ENCODE measurements at places on chromosomes 2 and 18.
A peak's percentile ranks its signal among the peaks of the same experiment; 100 is the strongest.

GRCh38 chr2:105674859-105675541, 69.7 kb upstream of the NCK2 start:
- DNase-seq: no peak

GRCh38 chr2:237539681-237540080, 26.7 kb upstream of the PRLH start:
- DNase-seq: no peak

GRCh38 chr2:206890179-206890578, 49.1 kb upstream of the CPO start:
- no peak for DNase-seq

DNA sequence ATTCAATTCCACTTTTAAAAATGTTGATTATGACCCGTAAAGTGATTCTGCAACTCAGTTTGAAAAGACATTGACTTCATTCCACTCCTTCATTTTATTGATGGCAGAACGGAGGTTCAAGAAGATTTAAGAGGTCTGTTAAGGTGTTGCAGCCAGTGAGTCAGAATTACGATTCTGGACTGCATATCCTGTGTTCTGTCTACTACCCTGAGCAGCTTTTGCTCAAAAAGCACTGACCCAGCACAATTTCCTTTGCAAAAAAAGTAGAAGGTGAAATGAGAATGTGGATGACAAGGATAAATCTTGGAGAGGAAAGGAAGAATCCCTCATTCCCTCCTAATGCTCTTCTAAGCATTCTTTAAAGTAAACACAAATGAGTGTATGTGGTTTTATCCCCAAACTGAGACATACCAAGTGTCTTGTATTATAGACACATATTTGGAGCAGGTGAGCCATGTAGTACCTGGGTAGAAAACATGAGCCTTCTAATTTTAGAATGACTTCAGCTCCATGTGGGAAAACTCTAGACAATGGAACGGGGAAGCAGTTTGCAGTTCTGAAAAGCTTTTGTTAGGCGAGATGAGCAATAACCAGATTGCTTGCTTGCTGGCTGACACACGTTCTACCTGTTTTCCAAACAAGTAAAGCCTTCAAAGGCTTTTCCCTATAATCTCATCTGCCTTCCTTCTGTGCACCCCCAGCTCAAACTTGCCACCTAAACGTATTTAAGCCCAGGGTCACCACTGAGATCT, 44.7 kb downstream of the TGFA start:
- no peak for DNase-seq

DNA sequence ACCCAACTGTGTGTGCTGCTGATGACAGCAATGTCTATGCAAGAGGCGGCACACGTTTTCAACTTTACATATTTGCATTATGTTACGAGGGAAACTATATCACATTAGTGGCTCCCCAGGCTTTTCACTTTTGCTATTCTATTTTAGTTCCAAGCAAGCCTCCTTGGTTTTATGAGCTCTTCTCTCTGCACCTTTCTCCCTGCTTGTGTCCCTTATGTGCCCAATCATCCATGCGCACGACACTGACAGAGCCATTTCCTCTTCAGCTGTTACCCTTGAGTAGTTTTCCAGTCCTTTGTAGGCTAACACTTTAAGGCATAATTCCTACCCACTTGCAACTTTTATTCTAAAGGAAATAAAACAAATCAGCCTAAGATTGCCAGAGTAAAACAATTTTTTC, 154.3 kb downstream of the TCF4 start:
- DNase-seq: no peak

DNA sequence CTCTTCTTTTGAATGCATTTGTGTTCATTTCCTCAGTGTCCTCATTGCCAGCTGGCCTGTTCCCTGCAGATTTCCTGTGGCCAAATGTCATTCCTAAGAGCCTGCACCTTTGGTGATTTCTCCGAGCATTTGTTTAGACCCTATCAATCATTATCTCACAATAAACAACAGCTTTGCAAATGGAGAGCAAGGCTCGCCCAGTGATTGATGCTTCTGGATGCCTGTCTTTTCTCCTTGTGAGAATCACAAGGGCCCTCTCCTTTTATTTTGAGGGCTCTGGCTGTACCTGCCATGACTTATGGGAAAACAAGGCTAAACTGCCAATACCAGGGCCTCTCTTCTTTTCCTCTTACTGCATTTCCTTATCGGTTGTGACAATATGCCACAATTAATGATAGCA, 1454.4 kb upstream of the CELF4 start:
- peak; percentile 56 for DNase-seq

DNA sequence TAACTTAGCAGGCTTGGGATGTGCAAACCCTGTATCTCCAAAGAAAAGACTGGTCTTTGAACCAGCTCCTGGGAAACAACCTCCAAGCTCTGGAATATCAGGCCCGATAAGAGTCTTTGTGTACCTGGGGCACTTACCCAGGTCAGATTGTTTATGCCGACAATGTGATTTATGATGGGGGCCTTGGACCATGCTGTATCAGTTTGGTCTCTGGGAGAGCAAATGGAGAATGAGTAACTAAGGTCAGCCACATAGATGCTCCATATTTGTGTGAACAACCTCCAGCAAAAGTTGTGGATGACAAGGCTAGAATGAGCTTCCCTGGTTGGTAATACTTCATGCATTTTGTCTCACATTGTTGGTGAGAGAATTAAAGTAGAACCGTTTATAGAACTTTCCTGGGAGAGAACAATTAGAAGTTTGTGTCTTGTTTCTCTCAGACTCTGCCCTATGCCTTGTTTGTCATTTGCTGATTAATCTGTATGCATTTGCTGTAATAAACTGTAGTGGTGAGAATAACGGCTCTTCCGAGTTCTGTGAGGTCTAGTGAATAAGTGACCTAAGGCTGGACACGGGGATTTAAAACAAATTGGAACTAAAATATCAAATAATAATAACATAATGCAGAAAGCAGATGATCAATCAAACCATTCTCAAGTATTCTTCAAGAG, 259.1 kb downstream of the XIRP2 start:
- DNase-seq: no peak

DNA sequence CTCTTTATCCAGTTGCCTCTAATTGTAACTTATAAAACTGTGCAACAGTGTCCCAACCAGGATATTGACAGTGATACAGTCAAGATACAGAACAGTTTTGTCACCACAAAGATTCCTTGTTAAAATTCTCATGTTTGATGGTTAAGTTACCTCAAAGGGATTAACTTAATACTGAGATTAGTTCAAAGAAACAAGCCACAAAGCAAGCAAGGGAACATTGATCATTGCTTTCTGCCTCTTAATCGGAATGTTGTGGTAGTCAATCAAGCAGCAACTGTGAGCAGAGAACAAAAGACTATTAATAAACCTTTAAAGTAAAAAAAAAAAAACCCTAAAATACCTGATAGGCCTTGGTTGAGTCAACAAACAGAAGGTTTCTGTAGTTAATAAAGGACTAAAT, 352.3 kb downstream of the PARD3B start:
- DNase-seq: no peak

DNA sequence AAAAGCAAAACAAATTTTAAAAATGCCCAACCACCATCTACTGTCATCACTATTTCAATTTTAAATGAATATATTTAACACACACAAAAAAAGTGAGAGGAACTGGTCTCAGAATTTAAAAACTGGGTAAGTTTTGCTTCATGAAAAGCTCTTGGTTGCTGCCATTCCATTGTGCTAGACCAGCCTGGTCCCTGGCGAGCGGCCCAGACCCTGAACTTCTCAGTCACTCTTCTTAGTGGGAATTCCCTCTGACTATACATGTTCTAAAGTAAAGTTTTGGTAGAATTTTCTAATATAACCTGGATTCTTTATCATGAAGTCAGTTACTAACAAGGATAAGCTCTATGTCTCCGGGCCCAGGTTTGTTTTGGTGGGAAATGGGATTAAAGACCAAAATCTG, 34.8 kb upstream of the TMEM177 start:
- no peak for DNase-seq

GRCh38 chr2:174495365-174496012, 8.7 kb upstream of the GPR155 start:
- DNase-seq: no peak

DNA sequence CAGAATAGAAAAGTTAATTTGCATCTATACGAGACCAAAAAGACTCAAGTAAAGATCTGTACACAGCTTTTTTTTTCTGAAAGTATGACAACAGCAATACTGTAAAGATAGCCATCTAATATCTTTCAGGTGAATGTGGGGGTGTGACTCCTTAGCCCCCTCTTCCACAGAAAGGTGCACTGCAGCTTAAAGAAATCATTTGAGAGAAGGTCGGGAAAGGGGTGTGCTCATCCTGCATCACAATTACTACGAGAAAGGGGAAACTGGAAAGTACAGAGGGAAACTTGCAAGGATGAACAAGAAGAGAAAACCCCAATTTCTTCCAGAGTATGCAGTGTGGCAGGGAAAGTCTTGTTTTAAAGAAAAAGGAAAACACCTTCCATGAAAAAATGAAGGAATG, 255.6 kb downstream of the CCDC178 start:
- no peak for DNase-seq

- no peak for DNase-seq
Measured at GRCh38 chr2:174076975-174077374, 111.8 kb upstream of the SP3 start.

DNA sequence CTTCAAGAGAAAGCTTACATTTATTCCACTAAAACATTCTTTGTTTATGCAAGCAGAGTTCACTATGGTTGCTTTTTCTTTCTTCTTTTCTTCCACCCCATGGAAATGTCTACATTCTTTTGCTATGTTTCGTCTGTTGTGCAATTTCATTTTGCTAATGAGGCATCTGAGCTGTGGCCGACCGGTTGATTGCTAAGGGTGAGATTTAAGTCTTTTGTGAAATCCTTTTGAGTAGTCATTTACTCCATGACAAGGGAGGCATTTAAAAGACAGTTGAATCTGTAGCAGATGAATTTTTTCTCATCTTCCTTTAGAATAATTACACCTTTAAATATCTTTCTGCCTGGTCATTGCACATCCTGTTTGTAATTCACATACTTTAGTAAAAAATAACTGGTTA, 324.1 kb upstream of the THUMPD2 start:
- DNase-seq: no peak

DNA sequence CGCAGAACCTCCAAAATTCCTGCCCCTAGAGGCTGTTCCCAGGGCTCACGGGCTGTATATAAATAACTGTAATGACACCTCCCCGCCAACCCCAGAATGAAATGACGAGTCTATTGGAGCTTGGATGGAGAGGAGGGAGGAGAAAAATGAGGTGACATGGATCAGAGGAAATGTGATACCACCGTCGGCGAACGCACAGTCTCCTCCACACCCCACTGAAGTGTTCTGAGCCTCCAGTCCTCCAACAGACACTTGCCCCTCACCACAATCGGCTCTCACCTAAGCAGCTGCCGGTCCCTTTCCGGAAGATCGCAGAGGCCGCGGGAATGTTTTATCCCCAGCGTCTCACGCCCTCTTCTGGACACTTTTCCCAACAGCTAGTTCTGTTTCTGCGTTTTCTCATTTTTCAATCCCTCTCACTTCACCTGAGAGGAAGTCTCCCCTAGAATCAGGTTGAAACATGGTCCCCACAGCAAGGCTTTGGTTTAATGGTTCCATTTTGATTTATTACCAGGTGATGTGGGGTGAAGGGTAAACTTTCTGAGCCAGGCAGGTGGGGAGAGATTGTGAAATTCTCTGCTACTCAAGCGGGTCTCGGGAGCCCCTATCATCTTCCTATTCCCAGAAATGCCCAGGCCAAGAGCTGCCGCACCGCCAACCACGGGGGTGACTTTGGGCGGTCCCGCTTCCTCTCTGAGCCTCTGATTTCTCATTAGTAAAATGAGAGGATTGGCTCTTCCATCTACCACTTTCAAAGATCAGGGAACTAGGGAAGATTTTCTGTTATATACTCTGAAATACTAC, 9.1 kb upstream of the MYO5B start:
- peak; percentile 83 for DNase-seq

GRCh38 chr2:216770050-216770449, 74.7 kb upstream of the IGFBP5 start:
- DNase-seq: no peak

DNA sequence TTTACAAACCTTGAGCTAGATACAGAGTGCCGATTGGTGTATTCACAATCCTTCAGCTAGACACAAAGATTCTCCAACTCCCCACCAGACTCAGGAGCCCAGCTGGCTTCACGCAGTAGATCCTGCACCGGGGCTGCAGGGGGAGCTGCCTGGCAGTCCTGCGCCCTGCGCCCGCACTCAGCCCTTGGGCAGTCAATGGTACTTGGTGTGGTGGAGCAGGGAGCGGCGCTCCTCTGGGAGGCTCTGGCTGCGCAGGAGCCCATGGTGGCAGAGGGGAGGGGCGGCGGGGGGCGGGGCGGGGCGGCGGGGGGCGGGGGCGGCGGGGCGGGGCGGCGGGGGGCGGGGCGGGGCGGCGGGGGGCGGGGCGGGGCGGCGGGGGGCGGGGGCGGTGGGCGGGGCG, 923.4 kb downstream of the SOCS6 start:
- DNase-seq: no peak

GRCh38 chr2:85702800-85703199, 8.6 kb downstream of the GNLY start:
- no peak for DNase-seq

DNA sequence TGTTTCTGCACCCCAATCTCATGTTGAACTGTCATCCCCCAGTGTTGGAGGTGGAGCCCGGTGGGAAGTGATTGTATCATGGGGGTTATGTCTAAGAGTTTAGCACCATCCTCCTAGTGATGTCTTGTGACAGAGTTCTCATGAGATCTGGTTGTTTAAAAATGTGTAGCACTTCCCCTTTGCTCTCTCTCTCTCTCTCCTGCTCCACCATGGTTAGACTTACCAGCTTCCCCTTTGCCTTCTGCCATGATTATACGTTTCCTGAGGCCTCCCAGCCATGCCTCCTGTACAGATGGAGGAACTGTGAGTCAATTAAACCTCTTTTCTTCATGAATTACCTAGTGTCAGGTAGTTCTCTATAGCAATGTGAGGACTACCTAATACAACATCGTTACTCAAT, 396.9 kb upstream of the LRATD1 start:
- no peak for DNase-seq

DNA sequence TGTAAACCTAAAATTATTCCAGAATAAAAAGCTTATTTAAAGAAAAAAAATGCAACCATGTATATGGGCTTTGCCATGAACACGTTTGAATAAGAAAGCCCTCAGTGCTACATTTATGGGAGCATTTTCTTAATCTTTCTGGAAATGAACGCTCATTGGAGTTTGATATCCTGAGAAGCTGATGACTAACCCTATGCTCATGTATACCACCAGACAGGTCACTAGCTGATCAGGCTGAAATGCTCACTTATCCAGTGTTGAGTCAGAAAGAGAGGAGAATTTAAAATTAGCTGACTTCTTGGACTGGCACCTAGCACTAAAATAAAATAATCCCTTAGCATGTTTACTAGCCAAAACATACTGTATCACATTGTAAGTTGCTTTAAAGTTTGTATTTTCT, 254.9 kb upstream of the SIX3 start:
- no peak for DNase-seq
